ENCODE measurements at places on chromosomes 11 and 22.

DNA sequence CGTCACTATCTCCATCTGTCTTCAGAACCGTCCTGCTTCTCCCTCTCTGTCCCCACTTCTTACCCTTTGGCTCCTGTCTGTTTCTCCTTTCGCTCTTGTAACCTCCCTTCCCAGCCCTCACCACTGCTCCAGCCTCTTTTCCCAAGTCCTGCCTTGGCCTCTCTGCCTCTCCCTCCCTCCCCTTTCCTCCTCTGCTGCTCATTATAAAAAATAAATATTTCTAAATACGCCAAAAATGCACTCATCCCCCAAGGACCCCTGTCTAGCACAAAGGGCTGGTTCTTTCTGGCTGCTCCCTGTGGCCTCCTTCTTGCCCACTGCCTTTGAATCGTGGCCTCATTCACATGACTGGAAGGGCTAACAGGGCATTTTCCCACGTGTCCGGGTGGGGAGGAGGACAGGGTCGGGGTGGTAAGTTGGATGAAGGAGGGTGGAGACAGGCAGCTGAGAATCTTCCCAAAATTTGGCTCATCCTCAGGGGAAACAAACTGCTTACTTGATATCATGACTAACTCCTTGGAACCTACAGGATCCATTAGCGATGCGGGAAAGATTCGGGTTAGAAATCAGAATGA lies 26.4 kb upstream of the OAF start:
- DNase-seq = no peak

- DNase-seq = no peak
Observed at GRCh38 chr22:49634006-49634772, 193.5 kb downstream of the BRD1 start.

GRCh38 chr22:25348391-25348790 lies 129.0 kb downstream of the CRYBB2 start:
- DNase-seq = no peak

DNA sequence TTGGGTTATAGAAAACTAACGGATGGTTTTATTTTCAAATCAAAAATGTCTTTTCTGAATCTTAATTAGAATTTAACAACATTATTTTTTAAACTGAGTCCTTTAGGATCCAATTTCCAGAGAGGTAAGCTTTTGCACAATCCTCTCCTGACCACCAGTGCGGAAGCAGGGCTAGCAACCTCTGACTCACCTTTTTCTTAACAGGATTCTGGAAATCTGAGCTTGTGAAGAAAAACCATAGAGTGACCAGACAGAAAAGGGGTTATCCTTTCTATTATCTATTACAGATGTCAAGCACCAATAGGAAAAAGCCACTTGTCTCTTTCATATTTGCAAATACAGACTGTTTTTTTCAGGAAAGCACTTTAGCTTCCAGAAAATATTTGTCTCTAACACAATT lies 25.3 kb downstream of the ALG9 start:
- DNase-seq = no peak

DNA sequence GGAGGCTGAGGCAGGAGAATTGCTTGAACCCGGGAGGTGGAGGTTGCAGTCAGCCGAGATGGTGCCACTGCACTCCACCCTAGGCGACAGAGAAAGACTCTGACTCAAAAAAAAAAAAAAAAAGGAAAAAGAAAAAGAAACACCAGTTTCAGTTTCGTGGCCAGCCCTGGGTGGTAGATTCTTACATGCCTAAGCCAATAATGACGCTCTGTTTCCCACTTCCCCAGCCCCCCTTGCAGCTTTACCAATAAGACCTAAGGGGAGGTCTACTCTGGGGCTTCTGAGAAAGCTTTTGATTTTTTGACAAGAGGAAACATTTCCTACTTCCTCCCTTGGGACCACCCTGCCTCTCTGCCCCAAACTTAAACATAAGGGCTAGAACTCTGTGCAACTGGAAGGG lies 30.0 kb upstream of the PTPRJ start:
- no peak for DNase-seq

GRCh38 chr11:88886796-88887195 lies 179.0 kb downstream of the GRM5 start:
- no peak for DNase-seq

- no peak for DNase-seq
Observed at GRCh38 chr11:102599642-102600261, 25.4 kb downstream of the MMP20 start.

GRCh38 chr11:27187848-27188621 lies 147.4 kb downstream of the BBOX1 start:
- DNase-seq = no peak

DNA sequence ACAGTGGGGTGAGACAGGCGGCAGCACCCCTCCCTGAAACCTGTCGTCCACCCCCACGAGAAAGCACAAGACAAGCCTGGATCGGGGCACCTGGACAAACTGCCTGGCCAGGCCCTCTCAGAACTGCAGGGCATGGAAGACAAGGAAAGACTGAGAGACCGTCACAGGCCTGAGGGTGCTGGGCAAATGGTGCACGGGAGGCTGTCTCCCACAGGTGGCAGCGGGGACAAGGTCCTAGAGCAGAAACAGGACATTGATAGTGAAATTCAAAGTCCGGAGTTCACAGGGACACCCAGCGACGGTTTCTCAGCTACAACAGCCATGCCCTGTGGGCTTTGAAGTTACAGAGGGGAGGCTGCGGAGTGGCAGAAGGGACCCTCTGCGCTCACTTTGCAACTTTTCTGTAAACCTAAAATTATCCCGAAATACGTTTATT lies 20.6 kb downstream of the DRD4 start:
- no peak for DNase-seq

- no peak for DNase-seq
Observed at GRCh38 chr11:112580864-112581263, 320.2 kb upstream of the PLET1 start.

DNA sequence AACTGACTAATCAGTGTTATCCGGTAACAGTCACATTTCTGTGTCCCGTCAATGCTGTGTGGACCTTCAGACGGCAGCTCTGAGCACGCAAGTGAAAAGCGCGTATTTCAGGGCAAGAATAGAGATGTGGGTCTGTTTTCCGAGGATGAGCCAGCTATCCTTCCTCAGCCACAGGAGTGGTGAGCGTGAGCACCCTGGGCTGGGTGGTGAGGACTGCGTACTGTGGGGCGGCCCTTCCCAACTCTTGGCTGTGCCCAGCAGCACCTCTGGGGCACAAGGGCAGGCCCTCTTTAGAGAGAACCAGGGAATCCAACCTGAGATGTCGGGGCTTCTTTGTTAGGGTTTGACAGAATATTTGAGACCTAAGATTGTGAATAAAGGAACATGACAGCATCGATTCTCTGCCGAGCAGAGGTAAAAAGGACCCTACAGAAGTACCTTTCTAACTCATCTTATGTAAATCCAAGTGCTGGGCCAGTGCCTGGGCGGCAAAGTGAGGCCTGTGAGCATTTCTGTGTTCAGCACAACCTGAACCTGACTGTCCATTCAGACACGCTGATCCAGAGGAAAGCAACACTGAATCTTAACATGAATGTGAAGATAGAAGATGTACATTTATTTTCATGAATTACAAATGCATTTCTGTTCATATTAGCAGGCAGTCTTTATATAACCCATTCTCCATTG lies 26.5 kb upstream of the YPEL1 start:
- DNase-seq = no peak

DNA sequence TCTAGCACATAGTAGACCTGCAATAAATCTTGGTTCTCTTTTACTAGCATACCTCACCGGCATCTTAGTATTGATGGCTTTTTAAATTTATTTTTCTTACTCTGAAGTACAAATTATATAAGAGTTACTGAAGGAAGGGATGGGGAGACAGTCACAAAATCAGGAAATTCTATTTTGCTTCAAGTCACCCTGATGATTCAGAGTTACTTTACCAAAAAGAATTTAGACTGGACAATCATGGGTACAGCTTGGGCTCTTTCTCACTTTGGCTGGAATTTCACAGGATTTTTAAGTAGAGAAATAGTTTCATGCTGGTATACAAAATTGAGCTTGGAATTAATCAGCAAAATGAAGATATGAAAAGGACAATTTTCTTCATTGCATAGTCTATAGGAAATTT lies 919.2 kb downstream of the METTL15 start:
- no peak for DNase-seq

DNA sequence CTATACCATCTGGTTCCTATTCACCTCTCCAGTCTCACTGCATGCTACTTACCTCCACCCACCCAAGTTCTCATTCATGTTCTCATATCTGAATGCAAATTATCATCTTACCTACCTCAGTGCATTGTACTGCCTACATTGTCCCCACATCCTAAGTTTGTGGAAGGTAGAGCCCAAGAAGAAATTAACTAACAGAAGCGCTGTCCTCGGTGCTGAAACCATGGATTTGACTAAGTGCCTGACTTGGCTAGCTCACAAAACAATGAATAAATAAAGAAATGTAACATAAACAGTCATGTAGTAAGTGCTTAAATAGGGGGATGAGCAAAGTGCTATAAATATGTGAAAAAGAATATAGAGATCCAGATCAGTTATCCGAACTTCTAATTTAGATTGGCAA lies 63.2 kb downstream of the GRIA4 start:
- peak; percentile 8 for DNase-seq

DNA sequence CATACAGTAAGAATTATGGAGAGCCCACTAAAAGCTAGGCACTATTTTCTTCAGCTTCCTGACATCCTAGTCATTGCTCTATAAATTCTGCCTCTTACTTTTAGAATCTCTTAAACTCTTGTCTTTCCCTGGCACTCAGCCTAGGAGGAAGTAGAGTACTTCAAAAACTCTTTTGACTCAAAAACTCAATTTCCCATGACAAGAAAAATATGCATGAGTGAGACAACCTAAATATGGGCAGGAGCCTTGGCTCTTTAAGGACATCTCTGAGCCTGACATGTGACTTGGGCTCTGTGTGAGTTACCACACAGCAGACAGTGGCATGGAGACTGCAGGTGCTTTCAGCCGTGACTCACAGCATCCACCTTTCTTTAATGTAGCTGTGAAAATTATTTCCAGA lies 97.5 kb upstream of the CCDC179 start:
- no peak for DNase-seq

DNA sequence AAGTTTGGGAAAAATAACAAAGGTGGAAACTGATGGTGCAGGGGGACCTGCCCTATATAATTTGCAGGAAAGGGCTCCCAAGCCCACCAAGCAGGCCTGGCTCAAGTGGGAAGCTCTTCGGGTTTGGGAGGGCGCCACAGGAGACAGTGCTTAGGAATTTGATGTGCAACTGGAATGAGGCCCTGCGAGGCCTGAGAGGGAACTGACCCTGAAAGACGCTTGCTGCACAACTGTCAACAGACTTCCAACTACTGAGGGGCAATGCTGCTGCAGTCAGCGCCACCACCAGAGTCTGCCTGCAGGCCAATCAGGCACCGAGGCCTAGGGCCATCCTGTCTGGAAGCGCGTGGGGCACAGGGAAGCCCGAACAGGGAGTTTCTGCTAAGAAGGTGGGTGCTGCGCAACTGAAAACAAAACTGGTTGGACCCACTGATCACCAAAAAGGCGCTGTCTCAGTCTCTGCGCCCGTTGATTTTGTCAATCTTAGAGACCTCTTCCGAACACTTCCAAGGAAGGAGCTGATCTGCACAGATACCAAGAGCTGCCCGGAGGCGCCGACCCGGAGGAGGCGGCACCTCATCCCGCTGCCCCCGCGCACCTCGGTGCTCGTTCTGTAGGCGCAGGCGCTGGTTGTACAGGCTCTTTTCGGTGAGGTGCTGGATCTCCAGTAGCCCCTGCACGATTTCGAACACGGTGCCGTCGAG lies 667 bp downstream of the DGCR6L start:
- DNase-seq = no peak

DNA sequence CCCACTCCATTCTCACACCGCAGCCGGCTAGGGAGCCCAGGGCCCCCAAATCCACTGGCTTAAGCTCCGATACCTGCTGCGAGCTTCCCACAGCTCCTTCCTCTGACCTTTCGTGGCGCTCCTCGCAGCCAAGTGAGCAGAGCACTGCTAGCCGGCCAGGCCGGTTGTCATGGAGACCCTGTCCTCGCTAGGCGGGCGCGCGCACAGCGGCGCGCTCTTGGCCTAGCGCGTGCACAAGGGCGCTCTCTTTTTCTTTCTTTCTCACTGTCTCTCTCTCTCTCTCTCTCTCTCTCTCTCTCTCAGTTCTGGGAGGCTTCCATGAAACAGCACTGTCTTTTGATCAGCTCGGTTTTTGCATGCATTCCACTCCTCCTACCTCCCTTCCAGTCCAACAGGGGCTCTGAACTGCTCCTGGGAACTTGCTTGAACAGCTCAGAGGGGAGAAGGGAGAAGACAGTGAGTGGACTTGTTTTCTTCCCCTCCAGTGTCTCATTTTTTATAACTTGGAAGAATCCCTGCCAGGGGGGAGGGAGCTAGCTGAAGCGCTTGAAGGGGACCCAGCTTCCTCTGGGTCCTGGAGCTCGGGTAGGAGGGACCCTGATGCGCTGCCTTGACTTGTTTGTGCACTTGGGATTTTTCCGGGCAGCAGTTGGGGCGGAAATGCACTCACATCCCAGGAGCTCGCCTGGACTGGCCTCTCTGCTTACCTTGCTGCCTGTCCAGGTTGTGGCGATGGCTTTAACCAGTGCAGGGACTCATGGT lies 100.3 kb upstream of the AKIP1 start:
- peak; percentile 81 for DNase-seq

- no peak for DNase-seq
Observed at GRCh38 chr11:44270403-44271273, 39.3 kb downstream of the ALX4 start.

DNA sequence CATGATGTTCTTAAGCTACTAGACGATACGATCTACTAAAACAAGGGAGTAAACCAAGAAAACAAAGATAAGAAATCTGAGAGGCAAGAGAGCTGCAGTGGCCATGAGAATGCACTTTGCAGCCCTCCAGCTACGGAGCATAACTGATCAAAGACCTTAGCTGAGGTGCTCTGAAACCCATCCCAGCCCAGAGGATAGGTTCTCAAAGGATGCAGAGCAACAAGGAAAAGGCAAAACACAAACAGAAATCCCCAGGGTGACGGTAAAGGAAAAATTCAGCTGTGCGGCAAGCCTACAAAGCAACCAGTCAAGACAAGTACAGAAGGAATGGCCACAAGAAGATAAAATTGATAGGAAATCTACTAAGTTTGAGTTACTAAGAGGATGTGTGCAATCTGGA lies 32.5 kb upstream of the CFAP300 start:
- no peak for DNase-seq

DNA sequence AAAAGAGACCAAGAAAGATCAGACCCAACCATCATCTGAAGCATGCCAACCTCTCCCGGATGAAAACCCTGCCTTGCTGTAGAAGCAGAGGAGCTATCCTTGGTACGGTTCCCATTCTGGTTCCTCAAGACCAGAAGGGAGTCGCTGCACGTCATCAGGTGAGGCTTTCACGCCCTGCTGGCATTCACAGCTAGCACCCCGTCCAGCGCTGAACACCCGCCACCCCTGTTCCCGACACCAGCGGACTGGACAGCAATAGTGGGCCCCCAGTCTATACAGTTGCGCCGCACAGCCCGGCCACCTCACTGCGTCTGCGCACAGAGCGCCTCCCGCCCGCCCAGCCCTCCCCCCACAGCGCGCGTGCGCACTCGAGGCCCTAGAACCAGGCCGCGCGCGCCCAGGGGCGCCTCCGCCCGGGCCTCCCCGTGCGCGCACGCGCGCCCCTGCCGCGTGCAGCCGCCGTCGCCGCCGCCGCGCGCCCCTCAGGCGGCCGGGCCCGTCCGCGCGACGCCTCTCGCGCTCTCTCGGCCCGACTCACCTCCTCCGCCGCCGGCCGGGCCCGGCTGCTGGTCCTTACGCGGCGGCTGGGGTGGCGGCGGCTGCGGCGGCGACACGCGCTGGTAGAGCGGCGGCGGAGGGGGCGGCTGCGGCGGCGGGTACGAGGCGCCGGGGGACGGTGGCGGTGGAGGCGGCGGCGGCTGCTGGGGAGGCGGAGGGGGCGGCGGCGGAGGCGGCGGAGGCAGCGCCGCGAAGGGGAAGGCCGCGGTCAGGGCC lies 706 bp downstream of the SF1 start:
- peak; percentile 86 for DNase-seq

- no peak for DNase-seq
Observed at GRCh38 chr22:43262990-43263644, 76.2 kb upstream of the TTLL12 start.
